ENCODE measurements at places on chromosomes 2 and 18.

GRCh38 chr2:101609433-101609832 is 88.1 kb upstream of the MAP4K4 start:
- no peak for DNase-seq

DNA sequence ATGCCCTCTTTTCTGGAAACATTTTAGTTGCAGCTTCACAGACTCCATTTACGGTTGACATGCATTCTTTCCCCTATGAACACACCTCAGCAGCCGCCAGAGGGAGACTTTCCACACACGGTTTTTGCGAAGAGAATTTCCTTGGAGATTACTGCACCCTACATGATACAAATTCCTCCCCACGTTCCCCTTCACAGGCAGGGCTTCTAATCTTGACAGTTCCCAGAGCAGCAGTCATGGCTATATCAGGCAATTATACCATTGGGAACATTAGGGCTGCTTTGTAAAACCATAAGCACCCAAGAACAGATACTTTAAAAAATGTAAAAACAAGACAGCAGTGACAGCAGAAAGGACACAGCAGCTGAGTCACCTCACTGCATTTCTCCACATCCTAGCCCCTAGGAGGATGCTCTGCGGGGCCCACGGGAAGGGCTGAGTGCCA is 253.8 kb downstream of the TGIF1 start:
- DNase-seq: peak; percentile 22

DNA sequence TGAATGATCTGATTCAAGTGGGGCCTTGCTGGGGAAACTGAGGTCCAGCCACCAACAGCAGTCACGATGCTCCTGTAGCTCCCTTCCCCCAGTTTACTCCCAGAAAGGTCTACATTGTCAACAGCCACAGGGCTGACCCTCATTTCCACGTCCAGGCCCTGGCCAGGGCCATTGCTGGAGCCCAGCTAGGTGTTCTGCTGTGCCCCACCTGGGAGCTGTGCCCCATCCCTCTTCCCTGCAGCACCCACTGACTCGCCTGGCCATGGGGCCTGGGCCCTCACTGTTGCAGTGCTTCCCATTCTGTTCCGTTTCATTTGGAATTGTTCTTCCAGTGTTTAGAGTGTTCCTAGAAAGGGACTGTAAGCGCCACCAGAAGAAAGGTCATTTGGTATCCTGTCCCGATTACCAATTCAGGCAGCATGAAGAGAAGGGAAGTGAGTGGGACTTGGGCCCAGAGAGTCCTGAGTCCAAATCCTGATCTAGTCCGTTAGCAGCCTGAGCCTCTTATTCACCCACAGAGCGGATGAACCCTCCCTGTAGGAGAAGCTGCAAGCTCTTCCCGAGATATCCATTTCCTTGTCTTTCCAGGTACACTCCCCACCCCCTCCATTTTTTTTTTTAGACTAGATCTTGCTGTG is 73.1 kb upstream of the HPCAL1 start:
- DNase-seq: no peak

- no peak for DNase-seq
Observed at GRCh38 chr2:64832936-64833335, 156.3 kb upstream of the SLC1A4 start.

- no peak for DNase-seq
Observed at GRCh38 chr18:77376043-77376732, 126.5 kb downstream of the GALR1 start.

DNA sequence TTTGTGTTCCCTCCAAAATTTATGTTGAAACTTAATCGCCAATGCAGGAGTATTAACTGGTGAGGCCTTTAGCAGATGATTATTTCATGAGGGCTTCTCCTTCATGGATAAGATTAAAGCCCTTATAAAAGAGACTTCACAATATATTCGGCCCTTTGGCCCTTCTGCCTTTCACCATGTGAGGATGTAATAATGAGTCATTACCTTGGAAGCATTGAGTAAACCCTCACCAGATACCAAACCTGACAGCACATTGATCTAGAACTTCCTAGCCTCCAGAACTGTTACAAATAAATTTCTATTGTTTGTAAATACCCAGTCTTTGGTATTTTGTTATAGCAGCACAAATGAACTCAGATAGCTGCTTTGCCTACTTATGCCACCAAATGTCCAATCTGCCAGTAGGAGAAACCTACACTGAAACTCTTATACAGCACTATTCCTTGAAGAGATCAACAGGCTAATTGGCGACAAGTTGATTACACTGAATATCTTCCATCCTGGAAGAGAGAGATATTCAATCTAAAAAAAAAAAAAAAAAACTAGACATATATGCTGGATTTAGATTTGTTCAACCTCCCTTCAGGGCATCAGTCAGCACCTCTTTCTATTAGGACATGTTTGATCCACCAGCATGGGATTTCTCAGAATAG is 125.9 kb upstream of the COL5A2 start:
- no peak for DNase-seq

GRCh38 chr2:216242365-216242764 is 129.9 kb downstream of the MARCHF4 start:
- DNase-seq: no peak

GRCh38 chr2:51212374-51212773 is 180.4 kb upstream of the NRXN1 start:
- DNase-seq: no peak

- DNase-seq: no peak
Observed at GRCh38 chr2:18154812-18155211, 276.3 kb downstream of the KCNS3 start.

DNA sequence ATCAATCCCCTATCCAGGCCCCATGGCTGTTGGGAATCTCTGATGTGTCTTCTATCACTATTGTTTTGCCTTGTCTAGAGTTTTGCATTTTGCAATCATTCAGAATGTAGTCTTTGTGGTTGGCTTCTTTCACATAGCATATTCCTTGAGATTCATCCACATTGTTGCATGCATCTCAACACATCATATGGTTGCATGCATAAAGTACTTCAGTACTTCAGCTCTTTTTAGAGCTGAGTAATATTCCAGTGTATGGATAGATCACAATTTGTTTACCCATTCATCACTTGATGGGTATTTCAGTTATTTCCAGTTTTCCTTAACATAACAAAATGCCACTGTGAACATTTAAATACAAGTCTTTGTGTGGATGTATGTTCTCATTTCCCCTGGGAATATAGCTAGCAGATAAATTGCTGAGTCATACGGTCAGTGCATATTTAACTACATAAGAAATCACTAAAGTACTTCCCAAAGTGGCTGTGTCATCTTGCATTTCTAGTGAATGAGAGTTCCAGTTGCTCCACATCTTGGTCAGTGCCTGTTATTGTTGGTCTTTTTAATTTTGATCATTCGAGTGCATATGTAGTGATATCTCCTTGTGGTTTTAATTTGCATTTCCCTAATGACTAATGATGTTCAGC is 138.8 kb downstream of the BCL11A start:
- DNase-seq: no peak

- DNase-seq: no peak
Observed at GRCh38 chr2:212984129-212984528, 167.3 kb downstream of the IKZF2 start.

- DNase-seq: no peak
Observed at GRCh38 chr2:31268344-31268743, 34.4 kb downstream of the EHD3 start.

DNA sequence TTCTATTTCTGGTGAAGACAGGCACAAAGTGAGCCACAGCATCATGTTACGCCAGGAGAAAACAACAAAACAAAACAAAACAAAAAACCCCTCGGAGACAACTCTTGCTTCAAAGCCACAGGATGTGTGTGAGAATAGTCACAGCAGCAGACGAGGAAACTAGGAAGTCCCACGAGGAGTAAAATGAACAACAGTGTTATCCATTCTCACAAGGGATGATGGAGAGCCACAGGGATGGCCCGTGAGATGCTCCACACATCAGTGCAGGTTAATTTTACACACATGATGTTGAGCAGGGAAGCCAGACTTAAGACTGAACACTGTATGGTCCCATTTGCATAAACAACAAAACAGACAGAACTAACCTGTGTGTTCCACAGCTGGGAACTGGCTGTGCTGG is 128.5 kb upstream of the TMEM18 start:
- DNase-seq: no peak

DNA sequence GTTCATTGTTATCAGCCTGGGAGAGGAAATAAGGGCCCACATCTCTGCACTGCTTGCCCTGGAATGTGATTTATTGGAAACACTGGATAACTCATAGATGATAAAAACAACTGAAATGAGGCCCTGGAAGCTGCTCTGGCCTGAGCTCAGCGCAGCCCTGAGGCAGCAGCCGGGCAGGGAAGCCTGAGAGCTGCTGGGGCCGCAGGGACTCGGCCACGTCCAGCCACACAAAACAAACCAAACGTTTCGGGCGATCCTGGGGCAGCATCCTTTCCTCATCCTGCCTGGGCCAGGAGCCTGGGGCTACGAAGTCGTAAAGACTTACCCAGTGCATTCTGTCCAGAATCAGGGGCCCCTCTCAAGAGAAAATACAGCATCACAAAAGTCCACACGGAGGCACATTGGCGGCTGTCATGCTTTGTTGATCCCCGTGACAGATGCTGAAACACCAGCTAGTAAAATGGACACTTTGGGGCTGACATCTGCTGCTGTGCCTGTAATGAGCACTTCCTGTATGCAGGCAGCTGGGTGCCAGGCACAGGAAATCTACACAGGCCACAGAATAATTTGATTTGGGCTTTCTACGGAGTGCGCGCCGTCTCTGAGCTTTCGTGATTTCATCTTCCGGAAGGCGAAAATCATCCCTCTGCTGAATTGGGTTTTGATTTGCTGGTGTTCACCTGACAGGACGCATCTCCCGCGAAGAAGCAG is 250.6 kb downstream of the EIPR1 start:
- DNase-seq: no peak

Measured in C1 segment of cervical spinal cord (tissue), 14 donors.